ENCODE measurements at places on chromosomes 3 and 15.

DNA sequence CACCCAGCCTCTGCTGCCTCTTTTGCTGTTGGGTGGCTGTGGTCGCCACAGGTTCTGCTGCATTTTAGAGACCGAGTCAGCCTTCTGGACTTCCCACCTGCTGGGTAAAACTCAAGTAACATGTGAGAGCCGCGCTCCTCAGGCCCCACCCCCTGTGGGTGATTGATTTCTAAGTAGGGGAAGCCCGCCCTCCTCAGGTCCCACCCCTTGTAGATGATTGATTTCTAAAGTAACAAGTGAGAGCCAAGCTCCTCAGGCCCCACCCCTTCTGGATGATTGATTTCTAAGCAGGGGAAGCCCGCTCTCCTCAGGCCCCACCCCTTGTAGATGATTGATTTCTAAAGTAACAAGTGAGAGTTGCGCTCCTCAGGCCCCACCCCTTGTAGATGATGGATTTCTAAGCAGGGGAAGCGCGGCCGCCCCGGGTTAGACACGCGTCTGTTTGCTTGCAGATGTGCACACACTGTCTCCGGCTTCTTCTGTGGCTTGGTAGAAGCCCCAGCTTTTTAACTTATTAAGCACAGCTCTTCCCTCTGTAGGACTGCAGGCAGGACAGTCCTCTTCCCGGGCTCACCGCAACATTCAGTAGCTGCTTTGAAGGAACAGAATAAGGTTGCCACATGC, 83.4 kb downstream of the FAM43A start:
- peak; percentile 69 for DNase-seq

- DNase-seq: no peak
These were observed 22.3 kb upstream of the SMCO1 start for GRCh38 chr3:196537319-196537984.

DNA sequence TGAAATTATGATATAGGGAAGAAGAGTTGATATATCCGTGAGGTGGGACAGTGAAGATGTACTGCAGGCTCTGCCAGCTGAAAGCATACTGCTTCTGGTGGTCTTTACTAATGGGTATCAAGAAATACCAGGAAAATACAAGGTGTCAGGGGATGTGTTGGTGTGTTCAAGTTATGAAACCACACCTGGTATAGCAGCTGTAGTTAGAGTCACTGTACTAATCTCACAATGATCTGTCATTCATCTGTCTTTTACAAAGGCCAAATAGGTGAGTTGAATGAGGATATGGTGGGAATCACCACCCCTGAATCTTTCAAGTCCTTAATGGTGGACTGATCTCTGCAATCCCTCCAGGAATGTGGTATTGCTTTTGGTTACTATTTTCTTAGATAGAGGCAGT, 152.7 kb downstream of the NFKBIZ start:
- DNase-seq: no peak

DNA sequence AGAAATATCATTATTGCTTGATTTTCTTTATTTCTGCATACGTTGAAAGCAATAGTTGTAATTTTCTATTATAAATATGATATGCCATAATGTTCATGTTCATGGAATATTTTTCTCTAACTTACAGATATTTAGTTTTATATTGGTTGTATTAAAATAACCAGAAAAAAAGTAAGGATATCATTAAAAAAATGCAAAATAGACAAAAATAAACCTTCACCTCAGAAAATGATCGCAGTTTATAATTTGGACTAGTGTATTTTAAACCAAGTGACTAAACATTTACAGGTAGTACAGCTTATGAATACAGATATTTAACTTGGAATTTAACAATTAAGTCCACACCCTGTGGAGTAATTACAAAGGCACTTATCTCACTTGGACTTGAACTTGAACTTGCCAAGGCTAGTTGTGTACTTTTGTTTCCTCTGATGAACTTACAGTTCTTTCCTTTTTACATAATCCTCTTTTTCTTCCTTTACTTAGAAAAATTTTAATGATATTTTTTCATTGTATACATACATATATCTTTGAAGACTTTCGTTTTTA, 156.7 kb downstream of the CHL1 start:
- no peak for DNase-seq

GRCh38 chr15:67678993-67679392, 136.5 kb downstream of the MAP2K5 start:
- no peak for DNase-seq

GRCh38 chr15:98292442-98293240, 332.1 kb downstream of the ARRDC4 start:
- no peak for DNase-seq

- no peak for DNase-seq
These were observed 76.5 kb downstream of the MYO1E start for GRCh38 chr15:59296181-59296617.

GRCh38 chr3:78588906-78589621, 1178.7 kb downstream of the ROBO1 start:
- no peak for DNase-seq
